ENCODE measurements at places on chromosomes 13 and 19. TPM values are rescaled to one million over a fixed set of nuclear protein-coding genes. Genes with fewer than 3 reads are reported as not detected.

NLRP11 gene
- total RNA-seq = not detected

NUDT15 gene
- 25.0 TPM for total RNA-seq

ZNF573 gene
- total RNA-seq = 8.1 TPM

GRCh38 chr13:79660361-79660760 lies 179.4 kb downstream of the NDFIP2 start:
- H3K4me1 ChIP-seq = no peaks in the 10 kb centered on the region
- no peak for DNase-seq
- no peak overlapping the region for H3K4me3 ChIP-seq
- peaks cover 14% of the 10 kb centered on the region for H3K27me3 ChIP-seq
- H3K27ac ChIP-seq = no peak overlapping the region
- no peaks in the 10 kb centered on the region for H3K36me3 ChIP-seq

- no peak overlapping the region for H3K27ac ChIP-seq
- H3K4me3 ChIP-seq = no peak overlapping the region
- H3K27me3 ChIP-seq = no peaks in the 10 kb centered on the region
- peaks cover 5% of the 10 kb centered on the region for H3K4me1 ChIP-seq
Measured at GRCh38 chr13:85013006-85013405, 786.2 kb downstream of the SLITRK6 start.

GRCh38 chr13:75256922-75257321 lies 225.0 kb downstream of the TBC1D4 start:
- H3K4me1 ChIP-seq = no peaks in the 10 kb centered on the region
- peaks cover 10% of the 10 kb centered on the region for H3K27me3 ChIP-seq
- H3K36me3 ChIP-seq = no peaks in the 10 kb centered on the region
- DNase-seq = no peak

Data from HFFc6 (cell line).